Urinary bladder (tissue), 4 donors: ENCODE measurements at places on chromosomes 3 and 15.

- DNase-seq = no peak
Observed at GRCh38 chr3:31246293-31247062, 286.2 kb upstream of the STT3B start.

DNA sequence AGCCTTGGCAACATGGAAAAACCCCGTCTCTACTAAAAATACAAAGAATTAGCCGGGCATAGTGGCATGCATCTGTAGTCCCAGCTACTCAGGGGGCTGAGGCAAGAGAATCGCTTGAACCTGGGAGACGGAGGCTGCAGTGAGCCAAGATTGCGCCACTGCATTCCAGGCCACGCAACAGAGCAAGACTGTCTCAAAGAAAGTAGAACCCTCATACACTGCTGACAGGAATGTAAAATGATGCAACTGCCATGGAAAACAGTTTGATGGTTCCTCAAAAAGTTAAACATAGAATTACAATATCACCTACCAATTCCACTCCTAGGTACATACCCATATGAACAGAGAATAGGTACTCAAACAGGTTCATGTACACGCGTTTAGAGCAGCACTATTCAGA is 158.9 kb downstream of the TBC1D5 start:
- DNase-seq = no peak

DNA sequence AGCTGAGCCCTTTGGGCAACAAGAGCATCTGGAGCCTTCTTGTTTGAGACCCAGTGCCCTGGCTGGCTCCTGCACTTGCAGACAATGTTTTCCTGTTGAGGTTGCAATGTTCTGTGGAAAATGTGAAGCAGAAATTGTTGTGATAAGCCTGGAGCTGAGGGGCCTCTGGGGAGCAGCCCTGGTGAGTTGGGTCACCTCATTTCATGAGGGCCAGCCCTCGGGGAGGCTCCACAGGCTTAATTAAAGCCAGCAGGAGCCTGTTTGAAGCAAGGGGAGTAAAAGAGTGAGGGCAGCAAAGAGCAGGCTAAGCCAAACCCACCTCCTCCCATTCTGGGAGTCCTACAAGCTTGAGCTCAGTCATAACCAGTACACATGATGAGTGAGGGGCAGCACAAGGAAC is 154.3 kb downstream of the ALDH1A2 start:
- no peak for DNase-seq

GRCh38 chr3:189309400-189309975 is 137.7 kb downstream of the TPRG1 start:
- no peak for DNase-seq

DNA sequence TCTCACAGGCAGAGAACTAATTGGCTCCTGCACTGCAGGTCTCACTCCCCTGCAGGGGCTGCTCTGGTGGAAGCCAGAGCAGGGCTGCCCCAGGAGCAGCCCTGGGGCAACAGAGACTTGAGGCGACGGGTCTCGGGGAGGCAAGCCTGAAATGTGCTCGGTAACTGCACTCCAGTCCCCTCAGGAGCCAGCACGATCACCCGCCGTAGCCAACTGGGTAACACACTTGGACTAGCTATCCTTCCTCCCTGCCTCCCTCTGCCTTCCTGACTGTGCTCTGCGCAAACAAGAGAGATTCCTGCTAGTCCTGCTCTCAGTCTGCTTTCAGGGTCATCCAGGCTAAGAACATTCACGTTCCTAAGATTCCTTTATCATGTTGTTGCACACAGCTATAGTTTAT is 140.7 kb upstream of the NSMCE3 start:
- DNase-seq = no peak
